ENCODE measurements at places on chromosomes 5 and 9.

- no peak for DNase-seq
Observed at GRCh38 chr5:151450605-151451004, 3.2 kb downstream of the SLC36A1 start.

DNA sequence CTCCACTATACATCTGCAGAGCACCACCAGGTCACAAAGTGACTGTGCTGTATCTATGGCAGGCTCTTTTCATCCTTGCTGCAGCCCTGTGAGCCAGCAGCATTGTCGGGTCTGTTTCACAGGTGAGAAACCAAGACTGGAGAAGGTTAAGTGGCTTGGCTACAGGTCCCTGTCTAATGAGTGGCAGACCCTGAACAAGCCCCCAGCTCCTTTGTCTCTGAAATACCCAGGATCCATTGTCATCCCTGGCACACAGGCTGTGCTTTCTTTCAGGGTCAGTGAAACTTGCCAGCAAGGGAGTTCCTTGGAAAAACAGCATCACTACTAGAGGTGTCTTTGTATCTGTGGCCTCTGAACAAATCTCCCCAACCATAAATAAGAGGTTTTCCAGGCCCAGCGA lies 27.6 kb upstream of the CXCL14 start:
- no peak for DNase-seq

DNA sequence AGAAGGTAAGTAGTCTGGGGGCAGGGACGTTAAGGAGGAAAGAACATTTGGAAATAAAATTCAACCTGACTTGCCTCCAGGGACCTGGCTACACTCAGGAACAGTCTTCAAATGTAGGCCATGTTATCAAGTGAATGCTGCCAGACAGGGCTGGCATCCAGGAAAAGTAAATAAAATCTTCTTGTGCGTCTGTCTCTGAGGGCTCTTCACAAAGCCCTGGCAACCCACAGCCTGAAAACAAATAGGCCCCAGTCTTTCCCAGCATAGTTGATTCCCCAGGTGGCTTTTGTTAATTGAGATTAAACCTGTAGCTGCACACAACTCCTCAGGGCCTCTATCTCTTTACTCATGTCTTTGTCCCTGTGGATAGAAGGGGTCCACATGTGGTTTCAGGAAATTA lies 55.4 kb downstream of the STK32A start:
- DNase-seq, result no peak

DNA sequence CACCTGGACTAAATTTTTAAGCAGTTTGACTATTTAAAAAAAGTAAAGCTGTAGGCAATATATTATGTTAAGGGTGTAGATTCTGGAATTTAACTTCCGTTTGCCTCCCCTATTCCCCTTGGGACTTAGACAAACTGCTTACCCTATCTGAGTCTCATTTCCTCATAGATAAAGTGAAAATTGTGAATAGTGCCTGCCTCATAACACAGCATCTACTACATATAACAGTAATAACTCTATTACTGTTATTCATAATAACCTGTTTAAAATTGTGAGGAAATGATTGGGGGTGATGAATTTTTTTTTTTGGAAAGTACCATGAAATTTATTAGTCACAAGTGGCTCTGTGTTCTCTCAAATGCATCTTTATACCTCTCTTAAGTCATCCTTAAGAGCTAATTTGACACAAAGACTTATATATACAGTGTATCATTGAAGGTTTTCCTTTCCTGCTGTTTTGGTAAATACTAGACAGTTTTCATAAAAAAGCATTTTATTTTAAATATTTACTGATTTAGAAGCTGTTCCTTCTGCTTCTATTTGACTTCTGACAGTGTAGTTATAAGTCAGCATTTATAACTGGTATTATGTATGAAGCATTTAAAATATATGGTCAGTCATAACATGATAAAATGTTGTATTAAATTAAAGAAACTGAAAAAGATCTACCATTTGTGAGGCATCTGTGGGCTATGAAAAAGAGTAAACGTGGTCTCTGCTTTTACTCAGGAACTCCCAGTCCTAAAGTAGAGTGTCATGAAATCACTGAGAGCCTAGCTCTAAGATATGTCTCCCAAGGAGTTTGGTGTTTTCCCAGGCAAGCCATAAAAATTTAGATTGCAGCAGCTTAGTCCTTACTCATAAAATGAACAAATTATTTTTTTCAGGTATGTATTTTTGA lies 46.4 kb downstream of the MCCC2 start:
- no peak for DNase-seq

DNA sequence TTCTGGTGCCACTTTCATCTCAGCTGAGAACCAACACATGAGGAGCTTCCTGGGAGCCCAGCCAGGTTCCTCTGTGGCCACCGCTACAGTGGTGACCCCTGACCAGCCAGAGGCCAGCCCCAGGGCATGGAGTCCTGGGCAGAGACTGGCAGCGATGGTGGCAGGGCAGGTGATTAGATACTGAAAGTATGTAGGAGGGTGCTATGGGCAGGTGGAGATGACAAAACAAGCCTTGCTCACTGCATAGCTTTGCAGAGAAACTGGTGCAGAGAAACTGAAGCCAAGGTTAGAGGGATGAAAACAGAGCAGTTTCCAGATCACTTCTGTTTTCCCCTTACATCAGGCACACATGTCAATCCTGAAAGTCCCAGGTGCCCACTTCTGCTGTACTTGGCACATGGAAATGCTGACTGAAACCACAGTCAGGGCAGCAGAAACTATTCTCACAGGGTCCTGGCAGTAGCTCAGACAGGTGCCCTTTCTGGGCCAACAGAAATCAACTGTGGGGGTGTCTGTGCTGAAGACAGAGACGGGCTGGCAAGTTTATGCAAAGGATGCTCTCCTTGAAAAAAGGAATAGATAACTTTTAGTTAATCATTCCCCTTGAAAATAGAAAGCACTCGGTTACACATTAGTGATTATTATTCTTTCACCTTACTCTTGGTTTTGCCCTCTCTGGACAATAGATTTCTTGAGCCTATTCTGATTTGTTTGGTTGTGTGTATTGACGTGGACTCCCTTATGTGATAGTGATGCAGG lies 90.3 kb downstream of the ANKRD55 start:
- DNase-seq, result peak; percentile 12

- no peak for DNase-seq
Observed at GRCh38 chr9:105286098-105286497, 41.6 kb downstream of the SLC44A1 start.

DNA sequence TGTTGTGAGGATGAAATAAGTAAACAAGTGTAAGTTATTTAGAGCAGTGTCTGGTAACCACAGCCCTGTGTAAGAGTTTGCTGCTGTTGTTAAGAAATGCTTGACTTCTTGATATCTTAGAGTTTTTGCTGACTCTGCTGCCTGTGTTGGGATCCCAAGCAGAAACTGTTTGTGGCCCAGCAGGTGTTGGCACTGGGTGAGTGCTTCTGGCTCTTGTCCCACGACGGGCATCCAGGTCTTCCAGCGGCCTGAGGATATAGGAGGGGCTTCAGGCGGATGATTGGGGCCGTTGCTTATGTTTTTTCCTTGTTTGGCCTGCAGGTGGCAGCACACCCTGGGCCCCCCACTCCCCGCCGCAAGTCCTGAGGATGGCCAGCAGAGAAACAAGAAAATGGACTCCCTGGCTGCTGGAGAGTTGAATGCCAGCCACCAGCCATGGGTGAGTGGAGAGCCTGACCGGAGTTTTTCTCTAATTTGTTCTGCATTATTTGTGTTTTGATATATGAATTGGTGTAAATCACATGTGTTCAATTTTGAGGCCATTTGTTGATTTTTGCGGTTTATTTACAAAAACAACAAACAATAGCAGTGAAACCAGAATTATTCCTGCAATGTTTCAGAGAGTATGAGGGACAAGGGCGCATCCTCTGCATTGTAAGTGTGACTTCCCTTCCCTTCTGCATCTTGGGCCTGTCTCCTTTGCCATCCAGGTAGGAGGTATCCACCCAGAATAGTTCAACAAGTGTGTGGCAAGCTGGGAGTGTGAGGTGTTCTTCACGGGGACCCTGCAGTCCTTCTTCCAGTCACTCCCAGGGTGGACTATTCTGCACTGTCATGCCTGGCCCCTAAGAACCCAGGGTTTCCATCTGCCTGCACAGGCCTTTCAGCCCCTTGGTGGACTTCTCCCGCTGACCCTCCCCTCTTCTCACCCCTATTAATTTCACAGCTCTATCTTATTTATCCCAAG lies 50.3 kb downstream of the SLC22A5 start:
- DNase-seq, result peak; percentile 65

- no peak for DNase-seq
Observed at GRCh38 chr9:92745881-92746280, 18.8 kb downstream of the BICD2 start.

GRCh38 chr5:132414634-132415378 lies 45.3 kb downstream of the SLC22A5 start:
- DNase-seq, result no peak

- DNase-seq, result no peak
Observed at GRCh38 chr5:17163221-17163620, 54.2 kb upstream of the BASP1 start.

DNA sequence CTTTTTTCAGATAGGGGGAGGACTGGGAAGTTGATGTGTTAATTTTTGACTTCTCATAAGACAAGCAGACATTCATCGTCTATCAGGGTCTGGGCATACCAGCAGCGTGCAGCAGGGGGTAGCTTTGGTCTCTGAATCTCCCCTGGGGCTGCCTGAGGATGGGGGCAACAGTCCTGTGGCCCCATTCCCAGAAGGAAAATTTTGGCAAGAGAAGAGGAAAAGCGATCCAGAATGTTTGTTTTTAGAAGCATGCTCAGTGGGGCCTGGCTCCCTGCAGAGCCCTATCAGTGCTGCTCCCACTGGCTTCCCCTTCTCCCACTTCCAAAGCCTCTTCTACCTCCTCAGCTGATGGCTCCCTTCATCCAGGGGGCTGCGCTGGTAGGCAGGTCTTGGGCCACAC lies 194.8 kb upstream of the IL12B start:
- no peak for DNase-seq

DNA sequence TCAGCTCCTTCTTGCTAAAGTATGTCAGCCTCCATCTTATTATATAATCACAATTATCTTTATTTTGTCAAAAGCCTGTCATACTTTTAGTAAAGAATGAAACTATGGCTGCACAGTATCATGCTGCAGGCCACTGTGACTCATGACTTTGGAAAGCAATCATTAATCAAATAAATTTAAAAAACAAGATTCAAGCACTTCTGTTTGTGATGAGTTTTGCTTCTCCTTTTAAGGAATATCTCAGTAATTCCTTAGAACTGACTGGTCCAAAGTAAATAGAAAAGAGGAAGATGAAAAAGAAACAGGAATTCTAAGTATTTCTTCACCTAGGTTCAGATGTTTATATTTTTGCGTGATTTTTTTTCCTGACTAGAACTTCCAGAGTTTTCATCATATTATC lies 83.1 kb downstream of the EDIL3 start:
- no peak for DNase-seq

DNA sequence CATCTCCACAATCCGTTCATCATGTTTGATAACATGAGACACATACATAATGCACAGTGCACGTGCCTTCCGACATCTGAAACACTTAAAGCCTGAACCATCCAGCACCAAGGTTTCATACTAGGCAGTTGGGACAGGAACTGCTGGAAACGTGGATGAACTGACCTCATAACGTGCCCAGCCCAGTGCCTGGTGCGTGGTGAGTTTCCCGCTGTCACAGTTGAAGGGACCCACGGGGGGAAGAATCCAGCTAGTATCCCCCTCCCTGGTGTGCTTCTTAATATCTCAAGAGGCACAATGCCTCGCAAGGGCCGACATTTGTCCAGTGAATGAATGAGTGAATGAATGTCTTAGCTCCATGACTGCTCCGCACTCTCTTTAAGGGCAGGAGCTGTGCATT lies 23.2 kb downstream of the BARX1 start:
- no peak for DNase-seq

- DNase-seq, result no peak
Observed at GRCh38 chr5:1659100-1659981, 135.6 kb upstream of the LPCAT1 start.

DNA sequence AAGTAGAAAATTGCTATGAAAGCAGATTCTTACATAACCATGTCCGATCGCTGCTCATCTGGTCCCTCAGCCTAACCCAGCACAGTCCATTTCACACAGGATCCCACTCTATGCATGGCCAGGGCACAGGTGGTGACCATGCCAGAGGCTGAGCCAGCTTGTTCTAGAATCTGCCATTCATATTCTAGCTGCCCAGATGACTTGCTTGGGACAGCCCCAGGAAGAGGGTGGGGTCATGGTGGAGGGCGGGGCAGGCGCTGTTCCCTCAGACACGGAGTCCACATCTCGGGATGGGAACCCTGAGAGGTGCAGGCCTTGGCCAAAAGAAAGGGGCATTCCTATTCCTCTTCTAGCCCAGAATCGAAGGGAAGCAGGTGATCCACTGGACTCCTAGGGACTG lies 275.2 kb upstream of the IRX2 start:
- no peak for DNase-seq

GRCh38 chr9:78884611-78885150 lies 587.8 kb downstream of the PSAT1 start:
- DNase-seq, result no peak

- no peak for DNase-seq
Observed at GRCh38 chr5:159286420-159287035, 23.4 kb downstream of the UBLCP1 start.

- peak; percentile 76 for DNase-seq
Observed at GRCh38 chr5:55226934-55227663, at the start of gene MCIDAS. Gene MCIDAS, minus strand, starts transcription at chr5:55227315. Its CDS starts 177 bp downstream, at chr5:55227138.

DNA sequence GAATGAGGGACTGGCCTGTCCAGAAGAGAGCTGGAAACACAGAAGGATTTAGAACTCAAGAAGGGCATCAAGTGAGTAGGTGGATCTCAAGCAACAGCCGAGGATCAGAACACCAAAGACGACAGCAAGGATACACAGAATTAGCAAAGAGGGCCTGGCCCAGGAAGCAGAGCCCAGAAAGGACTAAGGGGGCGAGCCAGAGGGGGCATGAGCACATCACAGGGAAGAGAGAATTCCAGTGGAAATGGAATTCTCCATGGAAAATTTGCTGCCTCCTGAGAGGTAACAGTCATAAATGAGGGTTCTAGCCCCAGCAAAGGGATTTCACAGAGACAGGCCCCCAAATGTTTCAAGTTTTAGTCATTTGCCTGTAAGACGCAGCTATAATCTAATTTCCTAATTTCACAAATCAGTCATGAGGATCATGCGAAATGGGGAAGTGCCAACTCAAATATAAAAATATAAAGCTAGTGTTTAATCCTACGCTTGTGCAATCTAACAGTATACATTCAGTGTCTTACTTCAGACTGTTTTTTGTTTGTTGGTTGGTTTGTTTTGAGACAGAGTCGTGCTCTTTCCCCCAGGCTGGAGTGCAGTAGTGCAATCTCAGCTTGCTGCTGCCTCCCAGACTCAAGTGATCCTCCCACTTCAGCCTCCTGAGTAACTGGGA lies 46.7 kb downstream of the FNBP1 start:
- no peak for DNase-seq

- no peak for DNase-seq
Observed at GRCh38 chr9:1460143-1460769, 410.1 kb downstream of the DMRT2 start.
